ENCODE measurements at places on chromosomes 3 and 15.

DNA sequence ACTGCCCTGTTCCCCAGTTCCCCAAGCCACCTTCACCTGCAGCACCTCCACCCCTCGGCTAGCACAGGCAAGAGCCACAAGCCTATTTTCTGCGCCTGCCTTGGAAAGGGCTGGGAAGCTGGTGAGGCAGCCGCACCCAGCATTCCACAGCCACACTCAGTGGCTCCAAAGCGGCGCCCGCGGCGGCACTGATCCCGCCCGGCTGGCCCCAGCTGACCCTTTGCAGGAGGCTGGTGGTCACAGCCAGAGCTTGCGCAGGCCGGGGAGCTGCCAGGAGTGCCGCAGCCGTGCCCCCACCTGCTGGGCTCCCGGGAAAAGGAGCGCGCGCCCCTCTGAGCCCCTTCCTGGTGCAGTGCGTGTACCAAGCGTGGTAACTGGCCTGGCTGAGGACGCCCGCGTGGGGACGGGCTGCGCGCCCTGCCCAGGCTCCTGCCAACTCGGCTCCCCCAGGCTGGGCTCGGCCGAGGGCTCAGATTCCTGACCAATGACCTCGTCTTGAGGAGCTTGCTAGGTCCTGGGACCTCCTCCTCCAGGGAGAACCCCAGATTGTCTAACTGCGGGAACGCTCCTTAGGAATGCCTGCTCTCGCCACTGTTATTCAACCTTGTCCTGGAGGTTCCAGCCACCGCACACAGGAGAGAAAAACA is 13.3 kb downstream of the GRAMD2A start:
- no peak overlapping the region for H3K4me3 ChIP-seq
- H3K36me3 ChIP-seq: no peaks in the 10 kb centered on the region
- no peaks in the 10 kb centered on the region for H3K4me1 ChIP-seq
- H3K27me3 ChIP-seq: peaks cover 11% of the 10 kb centered on the region

DNA sequence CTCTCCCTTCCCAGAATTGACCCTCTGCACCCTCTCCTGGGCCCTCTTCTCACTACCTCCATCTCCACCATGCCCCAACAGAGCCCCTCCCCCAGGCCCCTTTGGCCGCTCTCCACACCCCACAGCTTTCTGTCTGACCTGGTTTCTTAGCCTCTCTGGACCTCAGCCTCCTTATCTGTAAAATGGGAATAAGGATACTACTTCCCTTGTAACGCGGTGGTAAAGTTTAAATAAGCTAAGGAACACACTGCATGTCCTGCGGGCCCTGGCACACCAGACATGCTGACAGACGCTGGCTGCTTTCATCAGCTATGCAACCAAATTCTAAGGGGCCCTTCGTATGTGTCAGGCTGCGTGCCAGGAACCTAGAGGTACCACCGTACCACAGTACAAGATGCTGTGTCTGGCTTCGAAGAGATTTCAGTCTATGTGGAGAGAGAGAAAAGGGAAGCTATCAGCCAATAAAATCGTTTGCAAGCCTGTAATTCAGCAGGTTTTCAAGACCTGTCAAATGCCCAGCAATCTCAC is 777 bp upstream of the SLC51A start:
- H3K27ac ChIP-seq: no peak overlapping the region
- H3K36me3 ChIP-seq: no peaks in the 10 kb centered on the region
- no peaks in the 10 kb centered on the region for H3K27me3 ChIP-seq
- H3K4me1 ChIP-seq: peaks cover 16% of the 10 kb centered on the region

DNA sequence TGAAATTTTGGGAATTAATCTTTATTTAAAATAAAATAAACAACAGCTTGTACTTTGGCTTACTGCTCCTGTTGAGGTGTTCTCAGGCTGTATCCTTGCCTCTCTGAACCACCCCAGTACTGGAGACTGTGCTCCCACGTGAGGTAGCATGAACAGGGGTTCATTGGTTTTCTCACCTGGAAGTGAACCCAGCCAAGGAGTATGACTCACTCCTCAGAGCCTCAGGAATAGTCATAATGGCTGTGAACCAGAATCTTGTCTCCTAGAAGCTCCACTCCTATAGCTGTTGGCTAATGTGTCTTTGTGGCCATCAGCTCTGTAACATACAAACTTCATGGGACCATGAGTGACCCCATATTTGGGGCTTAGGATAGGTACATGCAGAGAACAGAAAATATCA is 122.5 kb upstream of the ST8SIA2 start:
- no peaks in the 10 kb centered on the region for H3K27me3 ChIP-seq
- DNase-seq: no peak
- H3K4me3 ChIP-seq: no peak overlapping the region

DNA sequence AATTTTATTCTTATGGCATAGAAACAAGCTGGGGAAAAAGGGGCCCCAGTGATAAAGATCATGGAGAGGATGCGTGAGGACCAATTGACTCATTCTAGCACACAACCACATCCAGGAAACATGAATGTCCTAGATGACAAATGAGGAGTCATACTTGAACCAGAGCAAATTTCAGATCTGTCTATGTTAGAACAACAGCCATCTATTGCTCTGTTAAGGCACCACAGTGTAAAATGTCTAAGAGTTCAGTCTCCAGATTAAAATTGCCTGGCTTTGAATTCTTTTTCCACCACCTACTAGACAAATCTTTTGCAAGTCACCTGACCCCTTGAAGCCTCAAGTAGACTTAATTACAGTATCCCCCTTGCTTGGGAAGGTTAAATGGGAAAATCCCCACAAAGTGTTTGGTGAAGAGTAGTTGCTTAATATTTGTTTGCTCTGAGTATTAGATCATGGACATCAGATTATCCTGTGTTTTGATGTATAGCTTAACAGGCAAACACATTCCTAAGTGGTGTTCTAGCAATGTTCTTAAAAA is 258.7 kb upstream of the TGFBR2 start:
- H3K36me3 ChIP-seq: no peaks in the 10 kb centered on the region

DNA sequence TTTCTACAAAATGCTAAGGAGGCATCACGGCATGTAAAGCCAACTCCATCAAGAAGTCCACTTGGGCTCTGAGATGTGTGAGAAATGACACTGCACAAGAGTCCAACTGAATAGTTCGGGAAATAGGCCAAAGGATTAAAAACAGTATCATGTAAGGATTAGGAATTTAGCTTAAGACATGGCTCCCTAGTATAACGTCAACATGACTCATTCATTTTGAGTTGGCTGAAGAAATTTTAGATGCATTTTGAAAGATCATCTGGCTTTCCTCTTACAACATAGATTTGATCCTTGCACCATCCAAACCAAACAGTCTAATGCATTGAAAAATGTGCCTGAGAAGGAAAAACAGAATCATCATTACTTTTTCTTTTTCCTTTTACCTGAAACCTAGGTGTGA is 109.3 kb upstream of the MME start:
- H3K27me3 ChIP-seq: no peaks in the 10 kb centered on the region
- H3K36me3 ChIP-seq: no peaks in the 10 kb centered on the region
- no peak overlapping the region for H3K4me3 ChIP-seq
- H3K27ac ChIP-seq: no peak overlapping the region
- DNase-seq: no peak
- no peaks in the 10 kb centered on the region for H3K4me1 ChIP-seq

- H3K4me3 ChIP-seq: no peak overlapping the region
- H3K4me1 ChIP-seq: no peaks in the 10 kb centered on the region
- no peak for DNase-seq
- no peaks in the 10 kb centered on the region for H3K27me3 ChIP-seq
Observed at GRCh38 chr15:88124199-88124598, 132.3 kb downstream of the NTRK3 start.

GRCh38 chr3:159923956-159924355 is 64.7 kb upstream of the IL12A start:
- DNase-seq: no peak
- no peaks in the 10 kb centered on the region for H3K36me3 ChIP-seq
- H3K4me1 ChIP-seq: no peaks in the 10 kb centered on the region
- H3K27me3 ChIP-seq: no peaks in the 10 kb centered on the region
- no peak overlapping the region for H3K27ac ChIP-seq
- H3K4me3 ChIP-seq: no peak overlapping the region
